ENCODE measurements at places on chromosomes 6 and 20.

DNA sequence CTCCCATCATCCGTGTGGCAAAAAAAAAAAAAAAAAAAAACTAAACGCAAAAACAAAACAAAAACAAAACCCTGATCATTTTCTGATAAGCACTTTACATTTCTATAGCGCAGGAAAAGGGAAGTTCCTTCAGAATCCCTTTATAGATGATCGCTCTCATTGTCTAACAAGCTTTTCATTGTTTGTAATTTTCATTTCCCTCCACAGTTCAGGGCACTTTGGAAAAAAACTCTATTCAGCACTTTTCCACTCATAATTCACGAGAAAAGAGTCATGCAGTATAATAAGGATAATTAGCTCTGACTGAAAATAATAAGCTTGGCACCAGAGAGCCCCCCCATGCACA lies 89.4 kb upstream of the ATXN1 start:
- DNase-seq: no peak

- DNase-seq: no peak
Observed at GRCh38 chr6:159806021-159806458, 6.0 kb downstream of the PNLDC1 start.

GRCh38 chr6:88574031-88574430 lies 389.4 kb downstream of the RNGTT start:
- DNase-seq: no peak

GRCh38 chr20:62065674-62066338 lies at the start of gene TAF4:
TAF4 (minus strand) TSS chr20:62065881; CDS start chr20:62065810, 71 bp downstream.
- DNase-seq: peak; percentile 72

DNA sequence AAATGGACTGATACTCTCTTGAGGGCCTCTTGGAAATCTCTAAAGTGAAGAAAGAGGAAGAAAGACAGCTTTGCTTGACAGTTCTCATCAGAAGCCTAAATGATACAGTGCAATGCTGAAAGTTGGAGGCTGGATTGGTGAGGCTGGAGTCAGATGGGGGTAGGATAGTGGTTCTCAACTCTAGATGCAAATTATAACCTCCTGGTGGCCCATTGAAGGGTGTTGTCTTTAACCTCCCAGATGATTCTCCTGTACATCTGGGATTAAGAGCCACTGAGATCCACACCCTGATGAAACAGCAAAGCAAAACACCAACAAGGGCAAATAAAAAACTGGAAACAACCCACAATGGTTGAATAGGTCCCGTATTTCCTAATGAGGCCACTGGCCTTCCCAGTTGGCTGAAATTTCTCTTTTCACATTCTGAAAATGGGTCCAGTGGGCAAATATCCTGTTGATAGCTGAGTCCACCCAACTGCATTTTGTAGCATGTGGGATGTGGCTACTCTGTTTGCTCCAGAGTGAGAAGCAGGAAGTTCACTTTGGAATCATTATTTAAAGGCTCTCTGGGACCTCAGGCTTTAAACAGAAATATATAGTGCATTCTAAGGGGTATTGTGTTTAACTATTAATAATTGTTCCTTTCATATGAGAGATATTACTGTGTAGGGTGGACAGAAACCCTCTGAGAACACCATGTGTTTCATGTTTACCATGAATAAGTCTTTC lies 208.1 kb downstream of the SOX4 start:
- no peak for DNase-seq

DNA sequence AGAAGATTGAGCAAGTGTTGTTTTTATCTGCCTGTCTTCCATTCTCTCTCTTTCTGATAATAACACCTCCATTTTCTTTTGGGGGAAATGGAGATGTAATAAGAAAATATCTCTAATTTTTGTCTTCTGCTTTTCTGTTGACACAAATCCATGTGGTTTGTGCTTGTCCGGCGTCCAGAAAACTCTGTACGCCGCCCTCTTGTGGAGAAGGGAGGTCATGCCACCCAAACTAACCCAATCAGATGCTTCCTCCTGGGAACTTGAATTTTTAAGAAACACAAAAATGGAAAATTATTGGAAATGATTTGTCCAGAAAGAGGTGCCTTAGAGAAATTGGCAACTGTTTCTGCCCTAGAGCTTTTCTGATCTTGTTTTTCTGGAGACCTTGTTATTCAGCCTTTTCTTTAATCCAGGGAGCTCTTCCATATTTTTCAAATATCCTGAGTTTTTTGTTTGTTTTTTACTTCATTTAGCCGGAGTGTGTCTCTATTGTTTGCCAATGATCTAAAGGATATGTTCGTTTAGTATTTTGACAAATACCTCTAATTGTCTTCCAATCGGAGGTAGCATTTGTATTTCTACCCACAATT lies 17.8 kb upstream of the FNDC1 start:
- peak; percentile 34 for DNase-seq

DNA sequence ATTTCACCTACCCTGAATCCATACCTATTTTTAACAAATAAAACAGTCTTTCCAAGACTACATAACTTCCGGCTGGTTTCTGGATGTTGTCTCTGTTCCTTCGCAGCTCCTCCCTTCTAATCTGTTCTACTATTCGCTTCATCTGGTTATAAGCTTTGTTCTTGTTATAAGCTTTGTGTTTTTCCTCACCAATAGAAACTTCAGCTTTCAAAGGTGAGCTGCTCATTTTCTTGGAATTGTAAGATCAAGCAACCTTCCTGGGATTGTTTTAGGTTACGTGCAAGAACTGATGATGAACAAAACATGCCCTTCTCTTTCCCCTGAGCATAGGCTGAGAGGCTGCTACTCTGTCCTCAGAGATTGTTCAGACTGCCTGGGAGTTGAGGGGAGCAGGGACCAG lies 2.1 kb downstream of the GFOD1 start:
- no peak for DNase-seq

DNA sequence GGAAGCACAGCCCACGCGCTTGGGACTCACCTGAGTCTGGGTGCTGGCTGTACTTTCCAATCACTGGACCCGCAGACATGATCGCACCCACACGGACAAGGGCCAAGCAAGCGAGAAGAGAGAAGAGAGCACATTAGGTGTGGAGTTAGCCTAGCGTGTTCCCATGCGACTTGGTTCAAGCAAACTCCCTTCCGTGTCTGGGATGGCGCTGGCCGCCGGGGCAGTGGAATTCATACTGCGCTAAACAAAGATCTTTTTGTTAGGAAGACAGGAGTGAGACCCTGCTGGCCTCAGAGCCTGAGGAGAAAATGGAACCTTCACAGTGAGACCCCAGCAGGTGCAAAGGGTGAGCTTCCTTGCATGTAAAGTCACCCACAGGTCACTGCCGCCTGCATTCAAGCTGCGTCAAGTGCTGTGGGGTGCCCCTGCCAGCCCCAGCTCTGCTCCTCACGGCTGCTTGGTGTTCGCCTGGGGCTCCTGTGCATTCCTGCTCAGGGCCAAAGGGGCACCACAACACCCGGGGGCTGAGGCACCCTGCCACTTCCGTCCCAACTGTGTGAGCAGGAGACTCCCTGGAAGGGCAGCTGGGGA lies 26.4 kb downstream of the PSMG4 start:
- DNase-seq: no peak

All from CD4-positive, alpha-beta T cell treated with Interleukin-6 at 100 ng/mL for 8 hours (primary cell).